Lung microvascular endothelial cell (primary cell): ENCODE measurements at places on chromosomes 5 and 9.

- no peak for DNase-seq
These were observed 10.5 kb upstream of the CLTB start for GRCh38 chr5:176426876-176427275.

- no peak for DNase-seq
These were observed 139.7 kb downstream of the GABBR2 start for GRCh38 chr9:98568909-98569469.

- DNase-seq: peak; percentile 6
These were observed 126.6 kb upstream of the DHFR start for GRCh38 chr5:80781356-80781755.

DNA sequence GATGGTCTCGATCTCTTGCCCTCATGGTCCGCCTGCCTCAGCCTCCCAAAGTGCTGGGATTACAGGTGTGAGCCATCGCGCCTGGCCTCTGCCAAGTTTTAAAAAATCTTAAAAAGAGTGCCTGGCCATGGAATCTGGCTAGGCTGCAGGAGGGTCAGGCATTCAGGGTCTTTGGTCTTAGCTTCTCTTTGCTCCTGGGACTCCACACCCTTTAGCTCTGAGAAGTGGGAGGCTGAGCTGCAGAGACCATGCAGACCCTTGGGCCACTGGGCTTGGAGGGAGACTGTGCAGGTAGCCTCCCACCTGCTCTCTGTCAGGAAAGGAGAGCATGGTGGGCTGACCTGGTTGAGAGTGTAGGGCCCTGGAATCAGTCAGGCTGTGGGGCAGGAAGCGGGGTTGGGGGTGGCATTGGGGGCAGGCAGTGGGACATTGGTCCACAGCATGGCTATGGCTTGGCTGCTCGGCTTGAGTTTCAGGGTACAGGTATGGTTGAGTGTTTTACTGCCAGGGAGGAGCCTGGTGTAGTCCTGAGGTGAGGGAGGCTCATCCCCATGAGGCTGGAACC, 20.8 kb downstream of the PHF2 start:
- no peak for DNase-seq

DNA sequence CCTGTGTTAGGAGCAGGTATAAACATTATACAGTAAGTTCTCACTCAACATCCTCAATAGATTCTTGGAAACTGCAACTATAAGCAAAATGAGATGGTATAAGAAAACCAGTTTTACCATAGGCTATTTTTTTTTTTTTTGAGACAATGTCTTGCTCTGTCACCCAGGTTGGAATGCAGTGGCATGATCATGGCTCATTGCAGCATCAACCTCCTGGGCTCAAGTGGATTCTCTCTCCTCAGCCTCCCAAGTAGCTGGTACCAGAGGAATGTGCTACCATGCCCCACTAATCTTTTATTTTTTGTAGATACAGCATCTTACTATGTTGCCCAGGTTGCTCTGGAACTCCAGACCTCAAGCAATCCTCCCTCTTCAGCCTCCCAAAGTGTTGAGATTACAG, 50.1 kb upstream of the ADRB2 start:
- DNase-seq: no peak

GRCh38 chr5:44384816-44385215, 4.4 kb downstream of the FGF10 start:
- DNase-seq: no peak

- DNase-seq: no peak
These were observed 95.2 kb downstream of the SLCO4C1 start for GRCh38 chr5:102200861-102201260.

GRCh38 chr5:158413122-158413680, 554.3 kb upstream of the CLINT1 start:
- no peak for DNase-seq
